ENCODE measurements at places on chromosomes 2 and 18.

GRCh38 chr18:33201509-33201926 is 239.0 kb downstream of the CCDC178 start:
- no peak for DNase-seq

GRCh38 chr2:182208421-182208820 is 218.4 kb downstream of the PDE1A start:
- DNase-seq, result no peak

DNA sequence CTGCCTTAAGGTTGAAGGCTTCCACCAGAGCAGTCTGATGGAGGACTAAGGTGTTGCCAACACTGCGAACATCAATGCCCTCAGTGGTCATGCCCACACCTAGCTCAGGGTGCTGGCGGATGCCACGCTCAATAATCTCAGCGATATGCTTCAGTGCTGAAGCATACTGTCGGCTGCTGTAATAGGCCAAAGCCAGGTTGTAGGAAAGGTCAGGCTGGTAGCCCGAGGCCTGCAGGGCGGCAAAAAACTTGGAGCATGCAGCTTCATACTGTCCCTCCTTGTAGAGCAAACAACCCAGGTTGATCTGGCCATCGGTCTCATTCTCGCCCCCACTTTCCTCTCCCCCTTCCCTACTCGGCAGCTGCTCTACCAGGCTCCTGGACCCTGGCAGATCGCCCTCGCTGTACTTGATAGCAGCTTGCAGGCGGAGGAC is 159.4 kb downstream of the AGPS start:
- DNase-seq, result no peak

- DNase-seq, result no peak
Observed at GRCh38 chr2:135066710-135067109, 14.6 kb downstream of the RAB3GAP1 start.

GRCh38 chr18:59067873-59068272 is 71.8 kb upstream of the SEC11C start:
- DNase-seq, result no peak

DNA sequence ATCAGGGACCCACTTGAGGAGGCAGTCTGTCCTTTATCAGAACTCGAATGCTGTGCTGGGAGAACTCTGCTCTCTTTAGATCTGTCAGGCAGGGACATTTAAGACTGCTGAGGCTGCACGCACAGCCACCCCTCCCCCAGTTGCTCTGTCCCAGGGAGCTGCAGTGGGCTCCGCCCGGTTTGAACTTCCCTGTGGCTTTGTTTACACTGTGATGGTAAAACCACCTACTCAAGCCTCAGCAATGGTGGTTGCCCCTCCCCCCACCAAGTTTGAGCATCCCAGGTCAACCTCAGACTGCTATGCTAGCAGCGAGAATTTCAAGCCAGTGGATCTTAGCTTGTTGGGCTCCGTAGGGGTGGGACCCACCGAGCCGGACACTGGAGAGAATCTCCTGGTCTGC is 11.8 kb upstream of the LHCGR start:
- DNase-seq, result no peak

- no peak for DNase-seq
Observed at GRCh38 chr2:197710424-197711042, 5.4 kb downstream of the MARS2 start.
